ENCODE measurements at places on chromosomes 5 and 9.

GRCh38 chr5:116883875-116884274, 309.3 kb upstream of the SEMA6A start:
- no peak for DNase-seq

GRCh38 chr5:146013761-146014160, 77.4 kb downstream of the SH3RF2 start:
- no peak for DNase-seq

- peak; percentile 59 for DNase-seq
These were observed 235.2 kb downstream of the NR3C1 start for GRCh38 chr5:143168171-143168741.

GRCh38 chr9:94014920-94015319, 59.8 kb upstream of the BARX1 start:
- no peak for DNase-seq

DNA sequence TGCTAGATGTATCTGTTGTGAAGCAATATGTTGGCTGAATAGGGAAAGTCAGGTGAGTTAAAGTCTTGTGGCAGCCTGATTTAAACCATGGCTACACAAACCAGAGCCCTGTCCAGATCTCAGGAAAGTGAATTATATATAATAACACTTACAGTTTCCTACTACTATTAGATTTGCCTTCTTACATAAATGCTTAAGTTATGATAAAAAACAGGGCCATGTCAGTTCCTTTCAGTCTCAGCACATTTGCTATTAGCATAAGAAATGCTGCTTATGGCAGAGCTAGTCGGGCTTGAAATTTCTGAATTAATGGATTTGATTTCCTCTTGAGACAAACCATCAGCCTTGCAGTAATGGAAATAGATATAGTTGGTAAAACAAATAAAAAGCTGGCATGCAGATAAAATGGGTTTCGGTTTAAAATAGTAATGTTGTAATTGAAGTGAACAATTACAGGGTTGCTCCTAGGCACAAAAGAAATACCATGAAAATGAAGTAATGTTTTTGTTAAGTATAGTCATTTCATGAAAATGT, 664.2 kb upstream of the ZNF608 start:
- DNase-seq, result peak; percentile 25

DNA sequence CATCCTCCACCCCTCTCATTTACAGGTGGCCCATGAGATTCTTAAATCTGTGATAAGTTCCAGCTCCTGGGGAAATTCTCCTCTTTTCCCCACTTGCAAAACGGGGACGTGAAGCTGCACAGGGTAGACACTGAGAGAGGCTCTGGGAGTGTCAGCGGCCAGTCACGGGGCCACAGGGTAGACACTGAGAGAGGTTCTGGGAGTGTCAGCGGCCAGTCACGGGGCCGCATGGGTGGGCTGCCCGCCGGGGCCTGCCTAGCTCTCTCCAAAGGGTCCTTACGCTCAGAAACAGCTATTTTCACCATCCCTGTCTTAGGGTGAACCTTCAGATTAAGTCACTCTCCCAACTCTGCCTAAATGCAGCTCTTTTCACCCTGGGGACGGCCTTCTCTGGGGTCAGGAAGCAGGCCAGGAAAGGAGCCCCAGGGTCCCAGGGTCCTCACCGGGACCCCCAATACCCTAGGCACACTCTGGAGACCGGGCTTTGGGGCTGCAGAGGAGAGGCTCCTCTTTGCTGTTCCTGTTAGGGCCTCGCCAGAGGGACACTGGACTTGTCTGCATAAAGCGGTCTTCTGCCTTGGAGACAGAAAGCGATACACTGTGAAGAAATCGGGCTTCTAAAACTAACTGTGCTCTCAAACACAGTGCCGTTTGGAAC, 1.5 kb downstream of the FAM78A start:
- no peak for DNase-seq

DNA sequence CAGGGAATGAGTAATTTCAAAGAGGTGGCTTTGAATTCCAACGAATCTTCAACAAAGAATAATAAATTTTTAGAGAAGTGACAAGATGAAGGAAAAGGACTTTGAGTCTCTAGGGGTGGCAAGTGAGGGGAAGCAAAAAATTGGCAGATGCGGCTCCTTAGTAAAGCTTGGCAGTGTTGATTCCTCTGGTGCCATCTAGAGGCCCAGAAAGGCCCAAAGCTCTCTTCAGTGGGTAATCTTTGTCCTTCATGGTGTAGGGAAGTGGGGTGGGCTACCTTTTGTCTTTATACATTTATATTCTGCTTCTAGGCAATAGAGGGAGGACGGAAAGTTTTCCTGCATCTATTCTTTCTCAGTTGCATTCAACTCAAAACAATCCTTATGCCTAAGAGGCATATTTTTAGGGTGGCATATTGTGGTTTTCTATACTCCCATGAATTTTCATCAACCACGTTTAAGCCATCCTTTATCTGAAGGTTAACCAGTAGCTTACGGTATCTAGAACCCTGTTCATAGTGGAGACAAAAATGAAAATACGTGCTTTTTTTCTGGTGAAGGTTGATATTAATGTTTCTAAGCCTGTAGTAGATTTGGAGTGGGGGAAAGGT, 17.5 kb upstream of the ROPN1L start:
- DNase-seq, result no peak

GRCh38 chr9:136095070-136096058, at the start of gene NACC2:
Gene NACC2, minus strand, starts transcription at chr9:136095289. Its CDS starts 44,768 bp downstream, at chr9:136050521.
- DNase-seq, result no peak
